ENCODE measurements at places on chromosomes 13 and 19. TPM values are rescaled to one million over a fixed set of nuclear protein-coding genes. Genes with fewer than 3 reads are reported as not detected.

DNA sequence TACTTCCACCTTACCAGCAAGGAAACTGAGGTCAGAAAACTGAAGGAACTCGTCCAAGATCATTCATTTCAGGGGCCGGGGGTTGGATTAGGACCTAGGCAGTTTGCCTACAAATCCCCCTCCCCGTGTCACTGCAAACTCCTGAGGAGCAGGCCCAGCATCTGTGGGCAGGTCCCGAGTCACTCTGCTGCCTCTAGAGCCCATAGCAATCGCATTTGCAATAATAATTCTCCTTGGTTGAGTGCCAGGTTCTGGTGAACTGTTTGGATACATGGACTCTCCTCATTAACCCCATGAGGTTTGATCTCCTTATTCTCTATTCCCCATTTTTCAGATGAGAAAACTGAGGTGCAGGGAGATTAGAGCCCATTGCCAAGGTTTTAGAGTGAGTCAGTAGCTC is 903 bp downstream of the PIN1 start:
- no peak for DNase-seq

- peak; percentile 51 for DNase-seq
These were observed at the start of gene MEF2B for GRCh38 chr19:19170053-19170872. MEF2B (minus strand) TSS chr19:19170263; CDS start chr19:19150735, 19,528 bp downstream.

DNA sequence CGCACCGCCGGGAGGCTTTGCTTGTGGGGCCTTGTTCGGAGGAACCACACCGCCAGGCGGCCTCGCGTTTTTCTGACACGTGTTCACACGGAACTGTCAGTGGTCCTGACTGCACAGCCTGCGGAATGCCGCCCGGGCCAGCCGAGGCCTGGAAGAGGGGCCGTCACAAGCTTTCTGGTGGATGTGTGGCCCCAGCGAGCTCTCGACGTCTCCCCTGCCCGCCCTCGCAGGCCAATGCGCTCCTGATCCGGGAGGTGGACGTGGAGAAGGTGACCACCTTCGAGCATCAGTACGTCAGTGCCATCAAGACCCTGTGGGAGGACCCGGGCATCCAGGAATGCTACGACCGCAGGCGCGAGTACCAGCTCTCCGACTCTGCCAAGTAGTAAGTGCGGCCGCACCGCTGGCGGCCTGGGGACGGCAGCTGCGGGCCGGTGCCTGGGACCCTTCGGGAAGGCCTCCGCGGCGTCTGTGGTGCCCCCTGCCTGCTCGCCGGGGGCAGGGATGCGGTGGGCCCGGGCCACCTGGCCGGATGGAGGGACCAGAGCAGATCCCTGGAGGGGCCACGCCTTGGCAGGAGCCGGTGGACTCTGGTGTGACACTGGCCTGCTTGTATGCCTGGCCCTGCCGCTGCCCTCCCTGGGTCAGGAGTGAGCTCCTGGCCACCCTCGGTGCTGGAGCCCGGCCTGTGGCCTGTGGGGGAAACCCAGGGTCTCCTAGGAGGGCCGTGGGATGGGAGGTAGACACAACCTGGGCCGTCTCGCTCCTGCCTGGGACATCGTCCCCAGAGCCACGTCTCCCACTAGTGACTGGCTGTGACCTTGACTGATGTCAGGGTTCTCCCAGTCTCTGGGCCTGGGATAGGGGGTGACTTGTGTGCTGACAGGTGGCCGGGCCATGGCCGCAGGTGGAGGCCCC is 19.2 kb downstream of the GNA11 start:
- DNase-seq = no peak

TBXA2R gene
- total RNA-seq = 0.84 TPM

RASGRP4 gene
- total RNA-seq = 6.8 TPM
